ENCODE measurements at places on chromosomes 5 and 9. TPM values are rescaled to one million over a fixed set of nuclear protein-coding genes. Genes with fewer than 3 reads are reported as not detected.

SH3PXD2B gene
- 62.4 TPM for total RNA-seq

MOB3B gene
- total RNA-seq = 1.9 TPM

QRFP gene
- total RNA-seq = not detected

SLC22A4 gene
- 2.3 TPM for total RNA-seq

PTPN3 gene
- total RNA-seq = 33.6 TPM

DAB2 gene
- 12.6 TPM for total RNA-seq

GRXCR2 gene
- total RNA-seq = not detected

C1QTNF2 gene
- total RNA-seq = 0.07 TPM

PCDHB12 gene
- 1.6 TPM for total RNA-seq

LURAP1L gene
- 46.6 TPM for total RNA-seq

FGF10 gene
- 0.08 TPM for total RNA-seq

ADCY2 gene
- total RNA-seq = 0.25 TPM

ZNF354B gene
- 11.3 TPM for total RNA-seq

PCAT7 gene
- not detected for total RNA-seq

IL33 gene
- 0.68 TPM for total RNA-seq

EFNA5 gene
- total RNA-seq = 24.6 TPM

ZNF79 gene
- total RNA-seq = 5.1 TPM

ISL1 gene
- 0.17 TPM for total RNA-seq

CMYA5 gene
- 2.9 TPM for total RNA-seq

Measured in kidney epithelial cell (primary cell).